ENCODE measurements at places on chromosomes 13 and 19.

GRCh38 chr19:1068009-1069001 is 1.3 kb downstream of the ARHGAP45 start:
- DNase-seq = no peak

DNA sequence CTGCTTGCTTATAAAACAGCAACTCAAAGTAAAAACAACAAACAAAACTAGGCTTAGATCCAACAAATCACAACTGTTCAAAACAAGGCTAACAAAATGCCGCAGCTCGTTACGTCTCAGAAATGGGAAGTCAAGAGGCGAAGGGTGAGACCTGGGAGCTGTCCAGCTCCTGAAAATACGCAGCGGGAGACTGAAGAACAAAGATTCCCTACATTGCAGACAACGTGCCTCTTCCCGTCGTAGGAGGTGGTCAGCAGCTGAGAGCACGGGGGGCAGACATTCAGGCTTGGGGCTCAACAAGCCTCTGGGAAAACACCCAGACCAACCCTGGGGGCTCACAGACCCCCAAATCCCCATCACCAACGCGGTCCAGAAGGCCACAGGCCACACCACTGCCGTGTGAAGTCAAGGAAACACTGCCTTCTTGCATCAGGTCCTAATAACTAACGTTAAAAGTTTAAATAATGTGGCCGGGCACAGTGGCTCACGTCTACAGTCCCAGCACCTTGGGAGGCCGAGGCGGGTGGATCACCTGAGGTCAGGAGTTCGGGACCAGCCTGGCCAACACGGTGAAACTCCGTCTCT is 13.5 kb downstream of the PLPP2 start:
- peak; percentile 53 for DNase-seq

GRCh38 chr19:23402388-23402787 is 7.1 kb upstream of the ZNF91 start:
- no peak for DNase-seq

GRCh38 chr19:11166281-11167142 is 10.9 kb upstream of the SPC24 start:
- no peak for DNase-seq

DNA sequence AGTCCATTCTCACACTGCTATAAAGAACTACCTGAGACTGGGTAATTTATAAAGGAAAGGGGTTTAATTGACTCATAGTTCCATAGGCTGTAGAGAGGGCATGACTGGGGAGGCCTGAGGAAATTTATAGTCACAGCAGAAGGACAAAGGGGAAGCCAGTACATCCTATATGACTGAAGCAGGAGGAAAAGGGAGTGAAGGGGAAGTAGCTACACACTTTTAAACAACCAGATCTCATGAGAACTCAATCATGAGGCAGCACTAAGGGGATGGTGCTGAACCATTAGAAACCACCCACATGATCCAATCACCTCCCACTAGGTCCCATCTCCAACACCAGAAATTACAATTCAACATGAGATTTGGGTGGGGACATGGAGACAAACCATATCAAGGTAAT is 209.1 kb downstream of the DIAPH3 start:
- no peak for DNase-seq

DNA sequence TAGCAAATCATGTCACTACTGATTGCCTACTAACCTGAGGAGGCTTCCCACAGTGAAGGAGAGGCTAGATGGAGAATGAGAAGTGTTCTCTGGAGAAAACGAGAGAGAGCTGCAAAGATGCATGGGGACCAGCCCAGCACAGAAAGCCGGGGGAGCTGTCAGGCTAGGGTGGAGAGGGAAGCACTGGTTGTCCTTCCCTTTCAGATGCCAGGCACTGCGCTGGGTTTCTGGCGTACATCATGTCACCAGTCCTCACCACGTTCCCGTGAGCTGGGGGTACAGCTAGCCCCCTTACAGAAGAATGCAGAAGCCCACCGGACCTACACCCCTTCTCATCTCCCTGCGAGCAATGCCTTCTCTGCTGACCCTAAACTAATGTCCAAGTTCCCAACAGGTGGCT is 86.0 kb downstream of the STK24 start:
- DNase-seq = no peak

GRCh38 chr19:39941151-39941550 is 6.7 kb upstream of the FCGBP start:
- DNase-seq = no peak

- no peak for DNase-seq
These were observed 4.4 kb downstream of the FOXO1 start for GRCh38 chr13:40661875-40662665.

DNA sequence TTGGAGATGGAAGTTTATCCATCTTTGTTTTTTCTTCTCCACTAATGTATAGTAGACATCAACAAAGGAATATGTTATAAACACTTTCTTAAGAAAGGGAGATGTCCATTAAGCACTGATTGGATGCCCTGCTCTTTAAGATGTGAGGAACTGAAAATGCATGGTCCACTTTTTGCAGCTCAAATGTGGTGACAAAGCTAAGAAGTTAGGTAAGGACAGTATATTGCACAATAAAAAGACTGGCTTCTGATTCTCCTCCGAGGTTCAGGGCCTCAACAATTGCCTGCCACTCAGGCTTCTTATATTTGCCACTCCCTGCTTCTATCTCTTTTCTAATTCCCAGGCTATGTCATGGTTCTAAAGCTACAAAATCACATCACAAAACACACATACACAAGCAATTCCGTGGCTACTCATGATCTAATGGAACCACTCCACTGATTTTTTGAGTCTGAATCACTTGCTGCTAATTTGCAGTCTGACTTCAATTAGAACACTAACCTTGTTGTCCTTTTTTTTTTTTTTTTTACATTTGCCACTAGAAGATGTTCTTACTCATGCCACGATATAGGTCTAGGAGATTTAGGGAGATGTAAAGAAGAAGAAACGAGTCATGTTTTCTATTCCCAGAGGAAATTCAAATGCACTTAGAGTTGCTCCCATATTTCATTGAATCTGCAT is 29.6 kb upstream of the TNFSF11 start:
- no peak for DNase-seq

- no peak for DNase-seq
These were observed 159.1 kb downstream of the GPC5 start for GRCh38 chr13:91557328-91558090.

DNA sequence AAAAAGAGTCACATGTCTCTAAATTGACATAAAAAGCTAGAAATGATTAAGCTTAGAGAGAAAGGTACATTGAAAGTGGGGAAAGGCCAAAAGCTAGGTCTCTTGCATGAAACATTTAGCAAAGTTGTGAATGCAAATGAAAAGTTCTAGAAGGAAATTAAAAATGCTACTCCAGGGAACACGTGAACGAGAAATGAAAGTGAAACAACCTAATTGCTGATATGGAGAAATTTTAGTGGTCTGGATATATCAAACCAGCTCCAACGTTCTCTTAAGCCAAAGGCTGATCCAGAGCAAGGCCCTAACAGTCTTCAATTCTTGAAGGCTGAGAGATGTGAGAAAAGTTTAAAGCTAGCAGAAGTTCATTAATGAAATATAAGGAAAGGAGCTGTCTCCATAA is 419.8 kb downstream of the SLITRK6 start:
- peak; percentile 0 for DNase-seq

DNA sequence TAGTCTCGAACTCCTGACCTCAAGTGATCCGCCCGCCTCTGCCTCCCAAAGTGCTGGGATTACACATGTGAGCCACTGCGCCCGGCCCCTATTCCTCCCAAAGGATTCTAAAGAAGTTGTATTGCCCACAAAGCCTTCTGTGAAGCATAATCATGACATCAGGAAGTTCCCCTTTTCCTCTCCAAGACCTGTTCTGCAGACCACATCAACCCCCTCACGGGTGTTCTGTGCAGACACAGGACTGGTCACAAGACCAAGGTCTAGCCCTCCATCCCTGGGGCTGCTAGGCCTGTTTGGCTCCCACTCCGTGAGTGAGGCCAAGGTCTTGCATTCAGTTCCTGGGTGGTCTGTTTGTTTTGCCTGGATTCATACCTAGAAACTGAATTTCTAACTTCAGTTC is 178.1 kb downstream of the FLT1 start:
- no peak for DNase-seq

GRCh38 chr13:110070511-110071120 is 236.3 kb downstream of the COL4A1 start:
- DNase-seq = peak; percentile 95

DNA sequence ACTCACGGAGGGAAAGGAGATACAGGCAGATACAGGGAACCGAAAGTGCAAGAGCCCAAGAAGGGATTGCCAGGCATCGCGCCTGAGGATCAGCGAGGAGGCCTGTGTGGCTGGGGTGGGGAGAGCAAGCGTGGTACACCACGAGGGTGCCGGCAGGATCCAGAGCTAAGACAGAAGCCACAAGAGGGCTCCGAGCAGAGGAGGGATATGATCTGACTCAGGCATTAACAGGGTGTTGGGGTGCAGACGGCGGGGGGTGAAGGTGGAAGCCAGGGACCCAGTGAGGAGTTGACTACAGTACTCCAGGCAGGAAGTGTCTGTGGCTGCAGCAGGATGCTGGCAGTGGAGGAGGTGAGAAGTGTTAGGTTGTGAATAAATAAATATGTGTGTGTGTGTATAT is 5.4 kb upstream of the PPP1R37 start:
- DNase-seq = no peak

DNA sequence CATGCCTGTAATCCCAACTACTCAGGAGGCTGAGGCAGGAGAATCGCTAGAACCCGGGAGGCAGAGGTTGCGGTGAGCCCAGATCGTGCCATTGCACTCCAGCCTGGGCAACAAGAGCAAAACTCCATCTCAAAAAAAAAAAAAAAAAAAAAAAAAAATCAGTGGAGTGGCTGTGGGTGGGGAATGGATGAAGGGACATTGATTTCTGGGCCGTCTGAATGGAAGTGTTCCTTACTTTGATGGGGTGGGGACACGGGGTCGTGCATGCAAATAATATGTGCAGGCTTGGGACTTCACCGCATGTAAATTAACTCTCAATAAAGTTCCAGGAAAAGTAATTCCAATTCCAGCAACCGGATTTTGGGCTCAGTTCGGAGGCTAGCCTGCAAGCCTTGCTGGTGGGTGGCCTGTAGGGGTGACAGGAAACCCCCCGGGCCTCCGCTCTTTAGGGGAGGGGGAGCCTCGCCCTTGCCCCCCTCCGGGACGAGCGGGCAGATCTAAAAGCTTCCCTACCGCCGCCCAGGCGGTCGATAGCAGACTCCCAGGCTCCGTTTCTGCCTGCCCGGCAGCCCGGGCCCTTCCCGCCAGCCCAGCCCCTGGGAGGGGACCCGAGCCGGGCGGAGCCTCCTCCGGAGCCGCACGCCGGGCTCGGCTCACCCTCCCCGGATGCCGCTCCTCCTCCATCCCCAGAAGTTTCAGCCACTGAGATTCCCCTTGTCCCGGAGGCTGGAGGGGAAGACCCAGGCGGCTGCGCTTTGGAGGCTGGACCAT is 48.0 kb upstream of the ADGRE5 start:
- DNase-seq = peak; percentile 14

- DNase-seq = no peak
These were observed 42.4 kb downstream of the ZNF136 start for GRCh38 chr19:12205296-12205695.

DNA sequence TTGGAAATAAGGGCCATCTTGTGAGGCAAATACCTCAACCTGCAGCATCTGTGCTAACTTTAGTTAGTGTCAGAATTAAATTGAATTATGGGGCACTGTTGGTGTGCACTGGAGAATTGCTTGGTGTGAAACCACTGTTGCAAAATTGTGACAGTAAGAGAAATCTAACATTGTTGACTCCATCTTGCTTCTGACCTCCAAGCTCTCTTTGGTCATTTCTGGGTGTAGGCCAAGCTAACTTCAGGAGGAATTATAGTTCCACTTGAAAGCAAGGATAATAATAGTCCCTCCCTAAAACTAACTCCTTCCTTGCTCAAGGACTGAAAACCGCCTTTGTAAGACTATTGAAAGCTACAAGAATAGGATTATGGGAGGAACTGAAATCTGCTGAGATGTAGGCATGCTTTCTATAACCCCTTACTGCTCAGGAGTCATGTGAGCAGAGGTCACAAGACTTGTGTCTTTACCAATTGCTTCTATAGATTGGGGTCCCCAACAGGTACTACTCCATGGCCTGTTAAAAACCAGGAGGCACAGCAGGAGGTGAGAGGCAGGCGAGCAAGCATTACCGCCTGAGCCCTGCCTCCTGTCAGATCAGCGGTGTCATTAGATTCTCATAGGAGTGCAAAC is 24.9 kb upstream of the GAS6 start:
- DNase-seq = peak; percentile 58

GRCh38 chr19:35144600-35145436 is 1.8 kb downstream of the FXYD7 start:
- peak; percentile 48 for DNase-seq

DNA sequence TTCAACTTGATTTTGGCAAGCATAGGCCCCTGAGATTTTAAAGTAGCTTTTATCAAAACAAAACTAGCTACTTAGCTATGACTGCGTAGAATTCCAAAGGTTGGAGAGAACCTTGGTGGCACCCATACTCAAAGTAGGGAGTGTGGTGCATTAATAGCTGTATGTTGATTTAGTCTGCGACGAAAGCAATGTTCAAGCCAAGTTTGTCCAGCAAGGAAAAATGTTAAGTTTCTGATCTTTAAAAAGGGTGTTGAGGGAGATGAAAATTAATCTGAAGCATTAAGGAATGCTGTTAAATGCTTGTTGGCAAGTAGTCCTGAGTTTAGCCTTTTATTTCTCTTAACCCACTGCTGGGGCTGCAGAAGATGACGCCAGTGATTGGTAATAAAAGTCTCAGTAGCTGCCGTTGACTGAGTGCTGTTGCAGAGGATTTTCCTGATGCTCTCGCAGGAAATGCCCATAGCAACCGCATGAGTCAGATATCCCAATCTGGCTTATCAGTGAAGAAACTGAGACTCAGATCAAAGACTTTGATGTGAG is 75.9 kb upstream of the RNF113B start:
- DNase-seq = peak; percentile 76

GRCh38 chr19:39778763-39779162 is at the start of gene LEUTX:
TSS of gene LEUTX (plus strand) at chr19:39778854. CDS start at chr19:39778921, 67 bp downstream.
- DNase-seq = no peak

DNA sequence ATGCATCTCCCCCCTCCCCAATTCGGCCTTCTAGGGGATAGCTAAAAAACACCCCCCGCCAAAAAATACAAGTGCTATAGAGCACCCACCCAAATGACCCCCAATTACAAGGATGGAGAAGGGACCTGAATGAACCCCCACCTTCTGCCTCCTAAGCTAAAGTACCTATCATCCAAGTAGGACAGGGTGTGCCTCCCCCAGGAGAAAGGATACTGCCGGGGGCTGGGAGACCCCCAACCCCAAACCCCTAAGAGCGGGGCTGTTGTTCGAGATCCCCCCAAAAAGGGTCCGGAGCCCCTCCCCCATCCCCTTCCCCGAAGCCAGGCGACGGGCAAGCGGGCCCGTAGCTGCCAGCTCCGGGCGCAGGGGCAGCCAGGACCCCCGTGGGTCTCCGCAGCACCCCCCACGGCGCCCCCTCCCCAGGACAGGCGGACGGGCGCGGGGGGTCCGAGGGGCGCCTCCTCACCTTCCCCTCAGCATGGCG is 1.9 kb downstream of the ZC3H4 start:
- DNase-seq = no peak

- DNase-seq = no peak
These were observed 10.1 kb downstream of the NANOS3 start for GRCh38 chr19:13887018-13887436.

DNA sequence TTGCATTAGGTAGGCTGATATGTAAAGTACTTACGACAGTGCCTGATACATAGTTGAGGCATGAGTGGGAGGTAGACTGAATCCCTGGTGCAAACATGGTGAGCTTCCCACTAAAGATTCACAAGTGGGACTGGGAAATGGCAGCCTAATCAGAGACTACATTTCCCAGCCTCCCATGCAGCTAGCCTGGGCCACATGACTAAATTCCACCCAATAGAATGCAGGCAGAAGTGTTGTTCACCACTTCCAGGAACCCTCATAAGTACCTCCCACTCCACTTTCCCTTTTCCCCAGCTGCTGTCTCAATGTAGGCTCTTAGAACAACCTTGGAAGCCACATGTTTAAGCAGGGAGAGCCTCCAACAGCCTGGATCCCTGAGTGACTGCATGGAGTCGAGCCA is 104.9 kb downstream of the CACNA1A start:
- peak; percentile 15 for DNase-seq

All from amniotic epithelial cell (primary cell).